ENCODE measurements at places on chromosomes 5 and 9.

GRCh38 chr5:59174248-59174844 lies 591.5 kb downstream of the RAB3C start:
- DNase-seq = peak; percentile 59

GRCh38 chr5:142079306-142079721 lies 29.3 kb upstream of the NDFIP1 start:
- no peak for DNase-seq

- DNase-seq = no peak
Observed at GRCh38 chr5:54667136-54667535, 149.6 kb downstream of the SNX18 start.

GRCh38 chr9:36250079-36250478 lies 8.2 kb downstream of the GNE start:
- no peak for DNase-seq

DNA sequence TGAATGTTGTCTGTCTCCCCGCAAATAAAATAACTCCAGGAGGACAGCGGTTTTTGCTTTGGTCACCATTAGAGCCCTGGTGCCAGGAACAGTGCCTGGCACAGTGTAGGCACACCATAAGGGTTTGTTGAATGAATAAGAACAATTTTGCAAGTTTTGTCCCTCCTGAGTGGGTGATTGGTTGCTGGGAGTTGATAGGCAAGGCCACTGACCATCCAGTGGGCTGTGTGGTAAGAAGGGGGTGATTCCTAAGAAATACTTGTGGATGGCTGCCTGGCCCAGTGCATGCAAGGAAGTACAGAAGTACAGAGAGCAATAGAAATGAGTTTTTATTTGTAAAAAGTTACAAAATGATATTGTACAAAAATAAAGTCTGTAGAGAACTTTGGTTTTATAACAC lies 27.5 kb downstream of the GDNF start:
- DNase-seq = no peak

- DNase-seq = no peak
Observed at GRCh38 chr5:16737620-16738364, 121.0 kb upstream of the RETREG1 start.
